ENCODE measurements at places on chromosomes 1 and 21. TPM values are rescaled to one million over a fixed set of nuclear protein-coding genes. Genes with fewer than 3 reads are reported as not detected.
A peak's percentile ranks its signal among the peaks of the same experiment; 100 is the strongest.

Gene CDCA8
- total RNA-seq, result 1.0 TPM

Gene CORT
- 0.22 TPM for total RNA-seq

Gene CCDC185
- total RNA-seq, result 0.13 TPM

Gene DIRAS3
- total RNA-seq, result 8.8 TPM

Gene PTPRF
- 197 TPM for total RNA-seq

DNA sequence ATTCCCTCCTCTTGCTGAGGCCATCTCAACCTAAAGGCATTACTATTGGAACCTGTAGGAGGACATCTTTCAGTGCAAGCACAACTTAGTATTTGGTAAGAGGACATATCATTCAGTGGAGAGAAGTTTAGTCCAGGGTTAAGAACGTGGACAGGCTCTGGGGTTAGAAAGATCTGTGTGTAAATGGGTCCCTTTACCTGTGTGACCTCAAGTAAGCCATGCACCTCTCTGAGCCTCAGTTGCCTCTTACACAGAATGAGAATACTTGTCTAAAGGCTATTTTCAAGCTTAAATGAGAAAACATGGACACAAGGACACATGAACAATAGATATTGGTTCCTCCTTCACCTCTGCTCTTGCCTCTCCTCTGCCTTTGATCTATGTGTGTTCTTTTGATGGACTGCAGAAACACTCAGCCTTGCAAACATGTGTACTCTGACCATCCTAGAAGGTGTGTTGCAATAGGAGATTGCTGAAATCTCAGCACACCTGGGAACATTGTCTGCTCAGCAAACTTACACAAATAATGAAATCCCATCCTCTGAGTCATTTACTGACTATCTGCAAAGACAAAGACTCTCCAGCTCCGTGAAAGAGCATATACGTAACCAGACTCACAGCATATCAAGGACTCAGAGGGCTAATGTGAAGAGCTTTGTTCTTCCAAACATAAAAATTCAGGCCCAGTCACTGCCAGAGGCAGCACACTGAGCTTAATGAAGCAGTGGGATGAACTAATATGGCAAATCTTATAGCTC is 143.8 kb downstream of the DAB1 start:
- no peak overlapping the region for H3K27ac ChIP-seq
- H3K27me3 ChIP-seq, result no peaks in the 10 kb centered on the region
- no peaks in the 10 kb centered on the region for H3K4me1 ChIP-seq
- H3K4me3 ChIP-seq, result no peak overlapping the region
- no peaks in the 10 kb centered on the region for H3K36me3 ChIP-seq
- DNase-seq, result no peak

DNA sequence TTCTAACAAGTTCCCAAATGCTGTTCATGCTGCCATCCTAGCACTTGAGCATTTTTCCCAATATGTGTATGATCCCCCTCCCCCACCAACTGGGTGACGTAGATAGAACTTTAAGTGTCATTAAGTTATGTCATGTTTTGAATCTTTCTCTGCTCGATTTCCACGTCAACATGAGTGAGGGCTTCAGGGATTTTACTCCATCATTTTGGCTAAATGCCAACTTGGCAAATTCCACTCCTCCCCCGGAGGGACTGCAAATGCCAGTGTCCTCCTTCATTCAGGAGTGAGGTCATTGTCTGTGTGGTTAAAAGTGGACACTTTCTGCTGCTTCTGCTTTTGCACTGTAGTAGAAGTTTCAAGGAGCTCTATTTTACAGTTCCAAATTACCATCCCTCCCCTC is 201.7 kb downstream of the FGGY start:
- peaks cover 5% of the 10 kb centered on the region for H3K4me1 ChIP-seq
- DNase-seq, result peak; percentile 71
- no peaks in the 10 kb centered on the region for H3K36me3 ChIP-seq

DNA sequence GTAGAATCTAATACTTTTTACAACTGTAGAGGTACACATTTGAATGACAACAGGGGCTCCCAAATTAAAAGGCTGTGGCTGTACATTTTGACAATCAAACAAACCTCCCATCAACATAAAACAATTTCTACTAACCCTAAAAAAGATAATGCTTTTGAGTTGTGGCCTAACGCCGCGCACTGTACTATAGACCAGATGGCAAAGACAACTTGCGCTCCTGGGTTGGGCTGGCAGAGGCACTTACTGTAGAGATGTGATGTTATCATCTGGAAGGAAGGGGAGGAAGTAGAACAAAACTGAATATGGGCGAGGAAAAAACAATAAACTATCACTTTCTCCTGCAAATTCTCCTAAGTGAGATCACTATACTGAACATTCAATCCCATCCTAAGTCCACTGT is 26.1 kb downstream of the SPRTN start:
- H3K4me1 ChIP-seq, result no peaks in the 10 kb centered on the region
- H3K4me3 ChIP-seq, result no peak overlapping the region
- no peaks in the 10 kb centered on the region for H3K27me3 ChIP-seq
- no peak overlapping the region for H3K27ac ChIP-seq
- H3K36me3 ChIP-seq, result peaks cover 6% of the 10 kb centered on the region

- peaks cover 45% of the 10 kb centered on the region for H3K27me3 ChIP-seq
- H3K4me1 ChIP-seq, result no peaks in the 10 kb centered on the region
- peak overlapping the region; percentile 54 for H3K4me3 ChIP-seq
- no peaks in the 10 kb centered on the region for H3K36me3 ChIP-seq
These were observed 968 bp downstream of the CSMD2 start for GRCh38 chr1:34163792-34164731.

DNA sequence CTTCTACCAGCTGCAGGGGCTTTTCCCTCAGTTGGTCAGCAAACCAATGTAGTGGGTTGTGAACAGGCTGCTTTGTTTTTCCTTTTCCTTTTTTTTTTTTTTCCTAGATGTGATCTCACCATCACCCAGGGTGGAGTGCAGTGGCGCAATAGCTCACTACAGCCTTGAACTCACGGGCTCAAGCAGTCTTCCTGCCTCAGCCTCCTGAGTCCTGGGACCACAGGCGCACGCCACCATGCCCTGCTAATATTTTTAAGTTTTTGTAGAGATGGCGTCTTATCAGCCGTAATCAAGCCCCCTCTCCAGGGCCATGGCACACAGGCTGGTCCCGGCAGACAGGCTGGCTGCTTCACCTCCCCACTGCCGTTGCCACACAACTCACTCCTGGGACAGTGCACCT is 3.4 kb upstream of the TRIM11 start:
- H3K4me3 ChIP-seq, result no peak overlapping the region
- no peak overlapping the region for H3K27ac ChIP-seq
- no peak for DNase-seq
- H3K27me3 ChIP-seq, result no peaks in the 10 kb centered on the region
- H3K36me3 ChIP-seq, result no peaks in the 10 kb centered on the region
- peaks cover 18% of the 10 kb centered on the region for H3K4me1 ChIP-seq

DNA sequence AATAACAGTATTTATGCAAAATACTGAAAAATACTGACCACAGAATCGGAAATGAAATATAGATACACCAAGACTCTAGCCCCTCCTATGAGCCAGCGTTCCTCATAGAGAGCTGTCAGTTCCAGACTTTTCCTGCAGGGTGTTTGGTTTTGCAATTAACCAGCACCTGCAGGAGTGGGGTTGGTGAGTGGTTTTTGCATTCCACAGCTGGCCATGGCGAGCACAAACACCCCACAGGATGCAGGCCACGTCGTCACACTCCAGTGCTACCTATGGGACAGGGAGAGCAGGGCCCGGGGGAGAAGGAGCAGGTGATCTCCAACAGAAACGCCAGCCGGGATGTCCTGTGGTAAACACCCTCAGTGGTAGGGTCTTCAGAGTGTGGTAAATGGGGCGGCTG is 94.1 kb downstream of the ERG start:
- H3K36me3 ChIP-seq, result no peaks in the 10 kb centered on the region
- no peak overlapping the region for H3K4me3 ChIP-seq
- H3K27ac ChIP-seq, result no peak overlapping the region
- H3K27me3 ChIP-seq, result no peaks in the 10 kb centered on the region
- no peak for DNase-seq

DNA sequence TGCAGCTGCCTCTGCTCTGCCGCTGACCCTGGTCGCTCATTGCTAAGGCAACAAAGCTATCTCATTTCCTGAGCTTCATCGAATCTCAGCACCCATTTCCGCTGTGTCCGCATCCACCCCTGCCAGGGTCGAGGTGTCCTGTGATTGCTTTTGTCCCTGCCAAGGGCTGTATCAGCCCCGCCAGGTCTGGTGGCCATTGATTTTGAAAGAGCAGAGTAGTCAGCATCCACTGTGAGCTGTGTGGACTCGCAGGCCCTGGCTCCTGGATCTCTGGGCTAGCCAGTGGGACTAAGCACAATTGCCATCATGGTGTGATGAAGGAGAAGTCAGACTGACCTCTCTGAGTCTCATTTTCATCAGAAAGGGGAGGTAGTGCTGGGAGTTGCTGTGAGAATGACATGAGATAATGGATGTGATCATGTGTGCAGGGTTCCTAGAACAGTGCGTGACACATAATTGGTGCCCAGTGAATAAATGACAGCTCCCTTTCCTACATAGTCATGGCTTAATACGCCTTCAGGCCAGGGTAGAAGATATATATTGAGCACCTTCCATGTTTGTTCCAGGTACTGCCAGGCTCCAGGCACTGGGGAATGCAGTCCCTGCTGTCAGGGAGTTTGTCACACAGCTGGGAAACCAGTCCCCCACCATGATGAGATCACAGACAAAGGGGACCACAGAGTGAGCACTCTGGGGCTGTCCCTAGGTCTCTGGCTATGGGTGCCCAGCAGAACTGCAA is 32.1 kb downstream of the NAV1 start:
- H3K27me3 ChIP-seq, result no peaks in the 10 kb centered on the region
- peak; percentile 35 for DNase-seq
- H3K27ac ChIP-seq, result no peak overlapping the region
- H3K36me3 ChIP-seq, result no peaks in the 10 kb centered on the region
- no peaks in the 10 kb centered on the region for H3K4me1 ChIP-seq

DNA sequence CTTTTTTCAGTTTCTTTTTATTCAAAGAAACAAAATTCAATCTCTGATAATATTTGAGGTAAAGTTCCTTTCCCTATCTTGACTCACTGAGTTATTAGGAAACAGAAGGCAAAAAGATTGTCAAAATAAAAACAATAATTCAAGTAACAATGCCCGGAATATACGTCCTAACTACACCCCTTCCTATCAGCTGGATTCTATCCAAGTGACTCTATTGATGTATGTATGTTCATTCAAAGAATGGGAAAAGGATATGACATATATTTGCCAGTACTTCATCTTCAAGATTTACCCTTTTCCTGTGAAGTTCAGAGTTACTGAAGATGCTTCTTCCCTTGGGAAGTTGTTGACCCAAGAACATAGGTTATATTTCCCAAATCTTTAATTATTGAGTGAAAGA is 13.7 kb downstream of the SPRTN start:
- H3K27me3 ChIP-seq, result no peaks in the 10 kb centered on the region
- no peak for DNase-seq
- H3K27ac ChIP-seq, result no peak overlapping the region

GRCh38 chr1:160640359-160641123 is 6.3 kb downstream of the SLAMF1 start:
- no peak for DNase-seq
- no peak overlapping the region for H3K27ac ChIP-seq
- H3K27me3 ChIP-seq, result no peaks in the 10 kb centered on the region
- H3K4me1 ChIP-seq, result no peaks in the 10 kb centered on the region

DNA sequence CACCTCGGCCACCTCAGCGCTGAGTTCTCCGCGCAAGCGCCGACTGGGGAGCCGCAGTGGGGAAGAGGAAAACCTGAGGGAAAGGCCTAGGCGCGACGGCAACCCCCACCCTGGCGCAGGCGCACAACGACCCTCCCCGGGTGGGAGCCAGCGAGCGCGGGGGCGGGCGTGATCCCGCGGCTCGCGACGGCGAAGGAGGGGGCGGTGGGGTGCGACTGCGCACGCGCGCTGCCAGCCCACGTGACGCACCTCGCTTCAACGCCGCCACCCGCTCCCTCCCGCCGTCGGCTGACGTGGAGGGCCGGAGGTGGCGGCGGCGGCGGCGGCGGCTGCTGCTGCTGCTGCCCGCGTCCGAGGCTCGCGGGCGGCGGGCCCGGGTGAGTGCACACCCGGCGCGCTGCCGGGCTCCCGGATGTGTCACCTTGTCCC is at the start of the genes PIGP and TTC3:
Gene PIGP, minus strand, starts transcription at position 84 of the 429 bp plus-strand sequence. CDS start 556 bp downstream, outside the sequence.
Gene TTC3, plus strand, starts transcription at position 267 of the 429 bp plus-strand sequence. CDS start 14,004 bp downstream, outside the sequence.
- no peaks in the 10 kb centered on the region for H3K4me1 ChIP-seq
- peak; percentile 98 for DNase-seq
- H3K4me3 ChIP-seq, result peak within 1 kb of the TSS; percentile 99
- H3K36me3 ChIP-seq, result no peaks in the 10 kb centered on the region
- H3K27ac ChIP-seq, result peak within 1 kb of the TSS; percentile 97
- H3K27me3 ChIP-seq, result no peaks in the 10 kb centered on the region

GRCh38 chr1:202656951-202657646 is 53.2 kb downstream of the SYT2 start:
- H3K27ac ChIP-seq, result no peak overlapping the region
- H3K4me1 ChIP-seq, result no peaks in the 10 kb centered on the region
- H3K4me3 ChIP-seq, result no peak overlapping the region
- no peaks in the 10 kb centered on the region for H3K36me3 ChIP-seq
- H3K27me3 ChIP-seq, result no peaks in the 10 kb centered on the region
- DNase-seq, result peak; percentile 66

DNA sequence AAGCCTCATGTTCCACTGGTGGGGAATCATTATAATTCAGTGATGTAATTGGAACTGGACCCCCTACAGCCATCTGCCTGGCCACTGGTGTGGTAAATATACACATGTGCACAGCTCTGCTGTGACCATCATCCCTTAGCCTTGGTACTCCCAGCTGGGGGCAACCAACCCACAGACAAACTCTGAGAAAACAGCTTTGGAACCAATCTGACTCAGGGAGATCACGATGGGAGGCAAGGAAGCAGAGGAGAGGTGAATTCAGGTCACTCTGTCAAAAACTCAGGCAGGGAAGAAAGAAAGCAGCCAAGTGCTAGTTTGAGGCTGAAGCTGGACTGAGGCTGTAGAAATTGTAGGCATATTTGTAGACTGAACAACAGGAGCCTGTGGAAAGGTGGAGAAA is 197.8 kb upstream of the GALNT2 start:
- no peak for DNase-seq
- no peak overlapping the region for H3K4me3 ChIP-seq
- no peaks in the 10 kb centered on the region for H3K36me3 ChIP-seq
- H3K27me3 ChIP-seq, result no peaks in the 10 kb centered on the region
- no peak overlapping the region for H3K27ac ChIP-seq

DNA sequence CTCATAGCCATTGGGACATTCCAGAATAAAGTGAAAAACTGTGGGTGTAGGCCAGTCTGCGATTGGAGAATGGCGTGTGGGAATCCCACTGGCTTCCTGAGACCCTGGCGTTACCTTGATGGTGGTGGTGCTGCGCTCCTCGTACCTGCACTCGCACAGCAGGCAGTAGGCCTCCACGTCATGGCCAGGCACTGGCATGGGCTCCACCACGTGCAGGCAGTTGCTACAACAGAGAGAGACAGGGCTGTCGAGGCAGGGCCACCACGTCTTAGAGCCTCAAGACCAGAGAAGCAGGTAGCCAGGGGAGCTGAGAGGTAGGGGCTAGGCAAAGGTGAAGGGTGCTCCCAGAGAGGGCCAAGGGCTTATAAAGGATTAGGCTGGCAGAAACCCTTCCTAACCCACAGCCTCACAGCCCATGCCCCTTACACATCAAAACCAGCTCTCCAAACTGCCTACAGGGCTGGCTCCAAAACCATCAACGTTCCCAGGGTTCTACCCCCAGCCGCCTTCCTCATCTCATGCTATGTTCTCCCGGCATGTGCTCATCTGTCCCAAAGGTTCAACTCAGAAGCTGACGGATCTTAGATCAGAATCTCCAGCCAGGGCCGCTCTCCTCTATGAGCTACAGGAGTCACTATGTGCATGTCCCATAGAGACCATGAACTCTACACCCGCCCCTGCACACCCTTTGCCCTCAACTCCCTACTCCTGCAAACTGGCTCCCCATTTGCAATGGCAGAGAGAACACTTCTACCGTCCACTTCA is 7.5 kb downstream of the TMEM9 start:
- no peak overlapping the region for H3K4me3 ChIP-seq
- H3K4me1 ChIP-seq, result no peaks in the 10 kb centered on the region
- H3K27ac ChIP-seq, result no peak overlapping the region
- H3K36me3 ChIP-seq, result peaks cover 7% of the 10 kb centered on the region
- no peak for DNase-seq

Measured in kidney (tissue), 22 donors.